ENCODE measurements at places on chromosomes 2 and 18.
A peak's percentile ranks its signal among the peaks of the same experiment; 100 is the strongest.

DNA sequence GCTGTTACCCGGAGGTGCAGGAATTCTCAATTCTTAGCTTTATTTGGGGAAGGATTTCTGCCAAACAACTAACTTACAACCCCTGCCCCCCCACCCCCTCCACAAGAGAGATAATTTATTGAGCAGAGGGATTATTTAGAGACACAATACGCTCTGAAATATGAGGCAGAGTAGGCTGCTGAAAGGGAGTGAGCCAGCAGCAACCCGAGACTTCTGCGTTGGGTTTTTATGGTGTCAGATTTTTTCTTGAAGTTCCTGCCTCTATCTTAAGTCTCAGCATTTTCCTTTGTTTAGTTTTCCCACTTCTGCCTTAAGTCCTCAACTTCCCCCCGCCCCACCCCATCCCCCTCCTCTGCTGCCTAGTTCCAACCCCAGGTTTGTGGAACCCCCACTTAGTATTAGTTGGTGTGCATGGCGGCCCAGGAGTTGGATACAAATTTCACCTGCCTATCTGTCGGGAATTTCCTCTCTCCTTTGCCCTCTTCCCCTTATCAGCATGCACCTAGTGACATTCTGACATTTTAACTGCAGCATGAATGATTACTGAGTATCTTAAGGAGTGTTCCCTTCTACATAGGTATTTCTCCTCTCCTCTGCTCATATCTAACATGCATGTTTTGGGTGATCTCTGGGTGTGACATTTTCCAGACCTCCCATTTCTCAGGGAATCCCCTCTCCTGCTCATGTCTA, 1635.9 kb upstream of the LRRTM1 start:
- DNase-seq = no peak

- peak; percentile 72 for DNase-seq
Measured at GRCh38 chr18:13629841-13630715, 96.3 kb downstream of the FAM210A start.

DNA sequence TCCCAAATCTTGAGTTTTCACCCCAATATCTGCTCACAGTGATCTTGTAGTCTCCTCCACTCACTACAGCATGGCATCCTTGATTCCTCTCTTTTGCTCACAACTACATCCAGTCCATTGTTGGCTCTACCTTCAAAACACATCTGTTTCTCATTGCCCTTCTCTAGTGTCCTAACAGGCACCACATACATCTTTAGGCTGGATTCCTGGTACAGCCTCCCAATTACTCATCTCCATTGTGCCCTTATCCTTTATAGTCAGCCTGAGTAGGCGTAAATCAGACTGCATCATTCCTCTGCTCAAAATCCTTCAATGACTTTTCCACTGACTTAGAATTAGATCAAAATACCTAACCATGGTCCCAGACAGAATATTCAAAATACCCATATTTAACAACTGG, 10.7 kb upstream of the TAF1B start:
- DNase-seq = no peak

DNA sequence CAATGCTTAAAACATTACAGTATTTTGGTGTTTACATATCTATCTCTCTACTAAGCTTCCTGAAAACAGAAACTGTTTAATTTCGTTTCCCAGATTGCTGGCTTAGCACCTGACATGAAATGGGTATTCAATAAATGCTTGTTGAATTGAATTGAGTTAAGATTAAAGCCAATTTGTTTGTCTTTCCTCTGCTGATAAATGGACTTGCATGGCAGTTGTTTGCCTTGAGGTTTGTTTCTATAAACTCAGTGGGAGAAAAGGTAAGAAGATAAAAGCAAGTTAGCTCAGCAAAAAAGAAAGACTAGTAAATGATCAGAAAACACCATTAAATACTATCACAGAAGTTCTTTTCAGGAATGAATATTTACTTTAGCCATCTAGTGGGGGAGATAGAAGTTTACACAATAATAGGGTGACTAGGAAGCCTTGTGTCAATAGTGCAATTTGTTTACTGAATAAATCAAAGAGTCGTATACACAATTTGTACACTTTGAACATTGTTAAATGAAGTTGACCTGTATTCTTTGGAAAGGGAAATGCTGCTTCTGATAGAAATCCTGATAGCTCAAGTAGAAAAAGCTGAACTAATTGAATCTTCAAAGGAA, 754.5 kb upstream of the FAM98A start:
- DNase-seq = no peak

DNA sequence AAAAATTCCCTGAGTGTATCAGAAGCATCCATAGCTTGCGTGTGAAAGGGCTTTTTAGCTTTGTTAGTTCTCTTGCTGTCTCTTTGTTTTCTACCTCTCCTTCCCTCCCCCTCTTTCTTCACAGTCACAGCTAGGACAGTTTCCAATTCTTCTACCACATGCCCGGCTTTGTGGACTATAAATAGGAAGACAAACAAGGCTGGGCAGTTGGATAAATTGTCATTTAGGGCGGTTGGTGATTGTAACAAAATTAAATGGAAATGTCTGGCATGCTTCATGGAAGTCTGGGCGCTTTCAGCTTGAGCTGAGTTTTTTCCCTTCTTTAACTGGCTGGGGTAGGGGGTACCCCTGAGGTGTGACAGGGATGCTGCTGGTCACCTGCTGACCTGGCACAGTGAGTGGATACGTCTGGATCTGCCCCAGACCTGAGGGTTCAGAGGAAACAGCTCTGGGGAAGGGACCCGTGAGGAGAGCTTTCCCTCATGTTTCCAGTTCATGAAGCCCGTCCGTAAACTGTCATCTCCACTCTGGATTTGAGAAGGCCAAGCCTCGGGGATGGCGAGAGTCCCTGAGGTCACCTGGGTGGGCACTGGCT, 29.0 kb upstream of the GIGYF2 start:
- no peak for DNase-seq

- no peak for DNase-seq
Measured at GRCh38 chr18:56645415-56646016, 5.6 kb upstream of the WDR7 start.

GRCh38 chr2:68698567-68699377, 35.8 kb upstream of the ARHGAP25 start:
- DNase-seq = no peak

DNA sequence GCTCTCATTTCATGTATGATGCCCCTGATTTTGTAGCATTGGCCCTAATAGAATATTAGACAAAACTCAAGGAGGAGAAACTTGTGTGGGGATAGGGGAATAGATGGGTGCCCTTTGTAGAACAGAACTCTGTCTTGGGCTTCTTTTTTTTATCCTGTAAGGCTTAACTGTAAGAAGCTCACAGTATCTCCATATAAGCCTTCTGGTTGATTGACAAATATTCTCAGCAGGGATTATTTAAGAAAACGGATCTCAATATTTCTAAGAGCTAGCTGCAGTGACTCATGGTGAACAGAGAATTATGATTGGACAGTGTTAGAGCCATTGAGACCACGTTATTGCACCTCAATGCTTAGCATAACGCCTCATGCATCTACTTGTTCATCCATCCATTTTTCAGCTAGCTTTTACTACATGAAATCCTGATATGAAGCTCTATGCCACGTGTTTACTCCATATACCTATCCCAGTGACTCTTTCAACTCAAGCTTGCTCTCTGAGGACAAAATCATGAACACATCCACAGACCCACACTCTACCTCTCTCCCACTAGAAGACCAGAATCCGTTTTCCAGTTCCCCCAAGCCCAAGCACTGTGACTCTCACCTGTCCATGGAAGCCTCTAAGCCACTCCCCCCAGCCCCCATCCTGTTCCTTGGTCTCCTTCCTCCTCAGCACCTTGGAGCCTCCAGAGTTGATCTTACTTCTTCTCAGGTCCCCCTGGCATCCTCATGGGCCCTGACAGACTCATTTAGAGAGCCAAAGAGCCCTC, 99.2 kb downstream of the BCL2L11 start:
- DNase-seq = no peak

GRCh38 chr18:74356959-74357358, 41.3 kb downstream of the C18orf63 start:
- no peak for DNase-seq

- no peak for DNase-seq
Measured at GRCh38 chr2:33204945-33205344, 258.2 kb downstream of the LTBP1 start.

DNA sequence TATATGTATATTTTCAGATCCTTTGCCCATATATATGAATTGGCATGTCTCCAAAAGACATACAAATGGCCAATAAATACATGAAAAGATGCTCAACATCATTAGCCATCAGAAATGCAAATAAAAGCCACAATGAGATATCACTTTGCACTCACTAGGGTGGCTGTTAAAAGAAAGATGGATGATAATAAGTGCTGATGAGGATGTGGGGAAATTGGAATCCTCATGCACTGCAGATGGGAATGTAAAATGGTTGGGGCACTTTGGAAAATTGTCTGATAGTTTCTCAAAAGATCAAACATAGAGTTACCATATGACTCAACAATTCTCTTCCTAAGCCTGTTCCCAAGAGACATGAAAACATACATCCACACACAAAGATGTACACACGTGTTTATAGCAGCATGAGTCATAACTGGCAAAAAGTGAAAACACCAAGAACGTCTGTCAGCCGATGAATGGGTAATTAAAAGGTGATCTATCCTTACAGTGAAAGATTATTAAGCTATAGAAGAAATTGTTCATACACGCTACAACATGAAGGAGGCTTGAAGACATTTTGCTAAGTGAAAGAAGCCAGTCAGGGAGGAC, 19.7 kb downstream of the NGEF start:
- no peak for DNase-seq

DNA sequence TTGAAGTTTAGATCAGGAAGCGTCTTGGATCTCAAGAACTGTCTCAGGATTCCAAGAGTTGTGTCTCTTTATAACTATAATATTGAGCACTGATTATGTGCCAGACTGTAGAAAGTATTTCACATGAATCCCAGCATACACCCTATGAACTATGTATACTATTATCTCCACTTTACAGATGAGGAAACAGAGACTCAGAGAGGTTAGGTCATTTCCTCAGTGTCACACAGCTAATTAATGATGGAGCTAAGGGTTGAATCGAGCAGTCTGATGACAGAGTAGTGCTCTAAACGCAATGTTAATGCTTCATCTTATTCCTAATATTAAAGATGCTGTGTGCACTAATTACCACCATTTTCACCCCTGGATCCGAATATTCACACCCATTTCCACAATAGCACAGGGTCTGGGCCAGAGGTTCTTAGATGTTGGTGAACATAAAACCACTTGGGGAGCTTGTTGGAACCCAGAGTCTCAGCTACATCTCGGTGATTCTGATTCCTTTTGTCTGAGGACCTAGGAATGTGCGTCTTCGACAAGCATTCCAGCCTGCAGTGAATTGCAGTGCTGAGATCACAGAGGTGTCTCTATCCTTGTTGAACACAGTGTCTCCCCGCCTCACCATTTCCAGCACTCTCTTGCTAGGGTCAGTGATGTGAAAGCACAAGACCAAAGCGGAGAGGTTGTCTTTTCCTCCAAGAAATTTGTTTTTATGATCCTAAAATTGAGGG, 213.8 kb downstream of the SP3 start:
- no peak for DNase-seq

DNA sequence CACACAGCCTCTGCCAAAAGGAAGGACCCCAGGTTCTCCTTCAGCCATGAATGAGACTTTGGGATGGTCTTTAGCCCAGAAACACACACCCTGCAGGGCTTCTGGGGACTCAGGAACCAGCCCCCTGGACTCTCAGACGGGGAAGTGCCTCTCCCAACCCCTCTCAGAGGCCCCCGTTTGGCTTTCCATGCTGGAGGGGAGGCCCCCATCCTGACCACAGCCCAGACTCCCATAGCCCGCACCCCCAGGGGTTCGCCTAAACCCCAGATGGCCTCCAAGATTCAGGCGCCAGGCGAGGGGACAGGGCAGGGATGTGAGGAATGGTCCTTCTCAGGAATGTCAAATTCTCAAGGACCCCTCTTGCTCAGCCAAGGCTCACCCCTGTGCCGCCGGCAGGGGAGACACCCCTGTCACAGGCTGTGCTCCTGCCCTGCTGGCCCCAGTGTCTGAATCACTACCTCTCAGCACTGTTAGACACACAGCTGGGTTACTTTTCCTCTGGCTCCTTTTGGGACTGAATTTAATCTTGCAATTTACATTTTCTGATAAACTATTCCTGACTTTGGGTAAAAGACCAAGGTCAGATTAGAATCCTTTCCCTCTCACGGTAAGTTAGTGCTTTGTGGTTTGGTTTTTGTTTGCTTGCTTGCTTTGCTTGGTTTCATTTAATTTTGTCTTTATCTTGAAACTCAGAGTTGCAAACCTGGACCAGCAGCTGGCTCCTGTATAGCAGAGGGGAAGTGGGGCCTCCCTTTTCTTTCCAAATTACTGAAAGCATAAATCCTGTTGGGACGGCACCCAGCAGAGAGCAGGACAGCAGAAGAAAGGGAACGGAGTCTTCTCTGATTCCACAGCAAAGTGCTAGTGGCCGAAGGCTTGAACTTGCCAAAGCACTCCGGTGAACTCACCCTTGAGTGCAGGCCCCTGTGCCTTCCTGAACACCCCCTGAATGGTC, 198.9 kb upstream of the RAB6C start:
- no peak for DNase-seq

GRCh38 chr2:31404302-31404701, 10.2 kb downstream of the XDH start:
- DNase-seq = no peak
